ENCODE measurements at places on chromosomes 11 and 22.

DNA sequence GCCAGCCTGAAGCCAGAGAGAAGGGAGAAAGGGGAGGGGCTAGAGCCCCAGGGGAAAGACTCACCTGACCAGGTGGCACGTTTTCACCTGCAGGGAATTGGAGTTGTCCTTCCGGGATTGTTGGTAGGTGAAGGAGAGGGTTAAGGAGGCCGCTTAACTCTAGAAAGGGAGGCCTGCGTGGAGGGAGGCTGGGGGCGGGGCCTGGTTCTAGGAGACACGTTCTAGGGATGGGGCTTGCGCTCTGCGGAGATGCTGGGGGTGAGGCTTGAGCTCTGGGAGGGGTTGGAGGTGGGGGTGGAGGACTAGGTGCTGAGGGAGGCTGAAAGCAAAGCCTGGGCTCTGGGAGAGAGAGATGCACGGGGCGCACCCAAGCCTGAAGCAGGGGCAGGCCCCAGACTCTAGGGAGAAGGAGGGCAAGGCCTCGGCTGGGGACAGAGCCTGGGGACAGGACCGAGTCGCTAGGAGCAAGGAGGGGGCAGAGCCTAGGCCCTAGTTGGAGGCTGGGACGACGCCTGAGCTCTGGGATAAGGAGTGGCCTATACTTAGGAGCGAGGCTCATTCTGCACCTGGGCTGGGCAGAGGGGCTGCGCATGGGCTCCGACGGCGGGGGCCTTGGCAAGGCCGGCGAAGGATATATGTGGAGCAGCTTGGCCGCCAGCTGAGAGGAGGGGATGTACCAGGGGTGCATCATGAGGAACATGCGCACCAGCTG, 2.4 kb downstream of the RASGRP2 start:
- no peak for DNase-seq

DNA sequence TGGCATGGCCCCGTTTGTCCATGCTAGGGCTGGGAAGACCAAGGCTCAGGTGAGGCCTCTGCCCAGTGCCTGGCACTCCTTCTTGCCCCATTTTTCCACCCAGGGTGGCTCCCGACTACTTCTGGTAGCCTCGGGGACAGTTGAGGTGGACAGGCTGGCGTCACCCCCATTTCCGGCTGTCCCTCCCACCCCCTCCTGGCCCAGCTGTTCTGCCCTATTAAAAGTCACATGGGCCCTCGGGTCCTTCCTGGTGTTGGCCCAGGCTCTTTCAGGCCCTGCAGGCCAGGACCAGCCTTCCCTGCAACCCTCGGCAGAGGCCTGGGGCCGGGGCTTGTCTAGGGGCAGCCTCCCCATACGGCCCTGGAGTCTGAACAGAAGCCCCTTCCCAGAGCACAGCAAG, 9.5 kb downstream of the CD81 start:
- no peak for DNase-seq

GRCh38 chr11:134417871-134418840, 6.1 kb upstream of the B3GAT1 start:
- DNase-seq: no peak

- DNase-seq: no peak
Measured at GRCh38 chr11:93740031-93740729, 1.1 kb downstream of the TAF1D start.

- DNase-seq: no peak
Measured at GRCh38 chr11:77171885-77172665, 44.0 kb downstream of the MYO7A start.

DNA sequence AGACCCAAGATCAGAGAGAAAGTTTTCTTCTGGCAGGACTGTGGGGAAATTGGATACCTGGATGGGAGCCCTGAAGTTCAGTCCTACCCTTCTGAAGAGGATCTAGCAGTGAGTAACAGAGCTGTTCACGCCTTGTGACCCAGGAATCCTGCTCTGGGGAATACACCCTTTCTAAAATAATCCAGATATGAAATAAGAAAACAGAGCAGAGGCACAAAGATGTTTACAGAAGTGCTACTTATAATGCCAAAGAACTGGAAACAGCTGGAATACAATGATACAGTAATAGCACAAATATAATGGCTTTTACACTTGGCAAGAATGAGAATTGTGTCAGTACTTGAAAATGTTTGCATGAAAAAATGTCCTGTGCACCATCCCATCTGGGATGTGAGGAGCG, 304.0 kb upstream of the NARS2 start:
- no peak for DNase-seq

DNA sequence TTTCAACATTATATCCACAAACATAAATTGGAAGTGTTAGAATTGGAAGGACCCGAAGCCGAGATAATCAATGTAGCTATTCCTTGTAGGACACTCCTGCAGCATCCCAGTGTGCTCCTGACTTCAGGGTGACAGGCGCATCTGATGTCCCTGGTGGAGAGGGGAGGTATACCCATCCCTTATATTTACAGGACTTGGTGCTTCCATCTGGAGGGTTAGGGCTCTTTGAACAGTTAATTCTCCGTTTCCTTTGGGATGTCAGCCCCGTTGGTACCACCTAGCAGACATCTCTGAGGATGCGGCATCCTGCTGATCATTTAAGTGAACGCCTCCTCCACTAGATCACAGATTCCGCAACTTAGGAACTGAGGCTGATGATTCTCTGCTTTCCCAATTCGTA, 451.3 kb downstream of the OPCML start:
- no peak for DNase-seq

DNA sequence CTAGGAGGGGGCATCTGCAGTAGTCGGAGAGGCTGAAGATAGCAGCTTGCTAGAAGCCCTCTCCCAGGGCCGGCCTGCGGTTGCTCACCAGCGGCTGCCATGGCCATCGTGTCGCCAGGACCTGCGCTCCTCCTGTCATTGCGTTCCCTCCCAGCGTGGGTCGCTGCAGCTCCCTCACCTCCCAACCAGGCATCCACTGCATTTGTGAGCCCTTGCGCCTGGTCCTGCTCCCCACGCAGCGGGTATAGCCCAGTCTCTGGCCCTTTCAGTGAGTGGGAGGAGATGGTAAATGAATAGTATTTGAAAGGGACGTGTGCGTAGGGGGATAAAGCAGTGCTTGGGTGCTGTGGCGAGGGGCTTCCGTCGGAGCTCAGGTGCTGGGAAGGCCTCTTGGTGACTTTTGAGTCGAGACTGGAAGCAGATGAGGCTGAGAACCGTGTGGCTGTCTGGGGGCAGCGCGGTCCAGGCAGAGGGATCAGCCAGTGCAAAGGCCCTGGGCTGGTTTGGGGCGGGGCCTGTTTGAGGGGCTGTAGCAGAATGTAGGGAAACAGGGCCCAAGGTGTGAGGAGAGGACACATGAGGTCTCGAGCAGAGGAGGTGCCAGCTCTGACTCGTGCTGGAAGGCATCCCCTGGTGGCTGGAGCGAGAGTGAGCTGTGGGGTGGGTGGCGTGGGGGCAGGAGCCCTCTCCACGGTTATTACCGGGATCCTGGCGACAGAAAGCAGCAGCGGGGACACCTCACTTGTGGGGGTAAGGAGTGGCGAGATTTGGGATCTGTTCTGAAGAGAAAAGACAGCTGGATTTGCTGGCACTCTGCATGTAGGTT, 39.3 kb downstream of the LRP5 start:
- DNase-seq: no peak

DNA sequence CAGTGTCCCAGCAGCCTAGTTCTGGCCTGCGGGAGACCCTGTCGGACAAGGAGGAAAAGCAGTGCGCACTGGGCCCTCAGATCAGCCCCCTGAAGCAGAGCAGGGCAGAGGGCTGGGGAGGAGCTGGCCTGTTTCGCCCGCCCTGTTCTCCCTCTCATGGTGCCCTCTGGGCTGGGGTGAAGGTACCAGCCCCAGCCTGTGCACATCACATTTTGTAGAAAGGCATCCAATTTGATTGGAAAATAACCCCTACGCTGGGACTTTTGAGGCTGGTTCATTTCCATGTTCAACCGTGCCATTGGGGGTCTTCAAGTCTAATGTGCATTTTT, 832 bp upstream of the NAP1L4 start:
- DNase-seq: no peak

- no peak for DNase-seq
Measured at GRCh38 chr11:86917589-86917988, 37.6 kb downstream of the FZD4 start.

GRCh38 chr11:60923800-60924109, 505 bp upstream of the TMEM132A start:
- no peak for DNase-seq

GRCh38 chr11:124475265-124475664, 29.8 kb upstream of the OR8B8 start:
- DNase-seq: no peak

- DNase-seq: no peak
Measured at GRCh38 chr11:34640050-34640923, 19.4 kb downstream of the EHF start.

DNA sequence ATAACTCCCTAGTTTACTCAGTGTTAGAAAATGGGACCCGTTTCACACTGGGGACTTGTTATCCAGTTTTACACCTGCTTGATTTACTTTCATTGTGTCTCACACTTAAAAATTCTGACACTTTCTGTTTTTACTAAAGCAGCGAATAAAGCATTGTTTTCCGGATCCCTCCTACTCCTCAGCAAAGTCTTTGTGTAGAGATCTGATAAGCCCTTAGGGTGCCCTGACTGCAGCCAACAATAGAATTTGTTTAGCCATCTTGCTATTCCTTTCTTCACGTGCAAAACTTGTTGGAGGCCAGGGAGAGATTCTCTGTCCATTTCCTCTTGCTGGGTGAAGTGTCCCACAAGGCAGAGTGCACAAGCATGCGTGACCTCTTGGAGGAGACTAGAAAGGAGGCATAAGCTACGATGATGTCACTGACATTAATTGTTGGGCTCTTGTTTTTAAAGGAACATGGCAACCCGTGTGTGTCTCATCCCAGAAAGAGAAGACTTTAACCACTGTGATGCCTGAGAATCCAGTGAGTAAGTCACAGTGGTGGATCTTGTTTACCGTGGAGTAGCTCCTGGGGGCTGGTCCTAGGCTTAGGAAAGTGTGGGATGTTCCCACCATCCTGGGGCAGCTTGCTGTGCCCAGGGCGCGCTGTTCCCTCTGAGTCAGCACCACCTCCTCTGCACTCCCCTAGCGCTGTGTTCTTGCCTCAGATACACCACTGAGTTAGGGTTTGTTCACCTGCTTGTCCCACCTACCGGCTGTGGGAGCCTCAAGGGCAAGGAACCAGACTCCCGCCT, 27.7 kb downstream of the MICAL2 start:
- DNase-seq: no peak

- no peak for DNase-seq
Measured at GRCh38 chr22:16818538-16818937, 6.7 kb downstream of the XKR3 start.

GRCh38 chr22:48798281-48799226, 1029.1 kb downstream of the BRD1 start:
- DNase-seq: no peak

GRCh38 chr22:33578752-33579151, 341.5 kb downstream of the LARGE1 start:
- DNase-seq: no peak

- DNase-seq: no peak
Measured at GRCh38 chr22:49201046-49201970, 626.4 kb downstream of the BRD1 start.

DNA sequence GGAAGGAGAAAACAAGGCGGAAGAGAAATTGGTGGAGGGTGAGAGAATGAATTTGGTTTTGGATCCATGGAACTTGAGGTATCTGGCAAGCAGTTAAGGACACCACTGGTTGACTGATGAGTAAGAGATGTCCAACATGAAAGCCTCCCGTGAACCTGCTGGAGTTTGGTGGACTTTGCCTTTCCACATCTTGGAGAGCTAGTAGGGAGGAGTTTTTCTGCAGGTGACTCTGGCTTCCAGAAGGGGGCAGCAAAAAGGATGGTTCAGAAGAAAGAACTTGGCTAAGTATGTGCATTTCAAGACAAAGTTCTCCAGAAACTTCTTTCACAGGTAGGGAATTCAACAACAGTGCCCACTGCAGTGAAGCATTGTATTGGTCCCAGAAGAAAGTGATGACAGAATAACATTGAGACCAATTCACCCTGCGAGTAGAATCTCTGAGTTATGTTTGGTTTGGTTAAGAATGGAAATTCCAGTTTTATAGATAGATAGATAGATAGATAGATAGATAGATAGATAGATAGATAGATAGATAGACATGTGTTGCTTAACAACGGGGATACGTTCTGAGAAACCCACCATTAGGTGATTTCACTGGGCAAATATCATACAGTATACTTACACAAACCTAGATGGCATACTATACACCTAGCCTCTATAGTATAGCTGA, 28.5 kb downstream of the DCDC1 start:
- no peak for DNase-seq

DNA sequence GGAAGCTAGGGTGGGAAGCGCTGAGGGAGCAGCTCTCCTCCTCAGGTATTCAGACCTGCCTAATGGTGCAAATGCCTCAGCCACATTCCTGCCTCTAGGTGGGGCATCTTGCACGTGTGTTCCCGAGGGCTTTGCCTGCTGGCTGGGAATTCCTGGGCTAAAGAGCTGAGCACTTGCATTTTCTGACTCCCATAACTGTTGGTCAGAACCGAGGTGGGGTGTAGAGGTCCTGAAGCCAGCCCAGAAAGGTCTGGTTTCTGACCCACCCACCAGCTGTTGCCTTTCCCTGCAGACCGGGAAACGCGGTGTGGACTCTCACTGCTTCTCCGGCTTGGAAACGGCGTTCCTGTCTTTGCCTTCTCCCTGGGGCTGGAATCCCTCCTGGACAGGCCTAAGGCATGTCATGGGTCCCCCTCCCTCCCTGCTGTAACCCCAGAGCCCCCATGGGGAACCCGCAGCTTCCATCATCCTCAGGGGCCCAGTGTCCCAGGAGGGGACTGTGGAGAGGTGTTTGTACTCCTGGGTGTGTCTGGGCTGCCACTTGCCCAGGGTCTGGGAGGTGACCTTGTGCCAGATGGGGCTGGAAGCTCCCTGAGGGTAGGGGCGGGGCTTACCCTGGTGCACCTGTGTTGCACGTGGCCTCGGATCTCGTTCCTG, 24.0 kb upstream of the SMIM38 start:
- DNase-seq: peak; percentile 43

DNA sequence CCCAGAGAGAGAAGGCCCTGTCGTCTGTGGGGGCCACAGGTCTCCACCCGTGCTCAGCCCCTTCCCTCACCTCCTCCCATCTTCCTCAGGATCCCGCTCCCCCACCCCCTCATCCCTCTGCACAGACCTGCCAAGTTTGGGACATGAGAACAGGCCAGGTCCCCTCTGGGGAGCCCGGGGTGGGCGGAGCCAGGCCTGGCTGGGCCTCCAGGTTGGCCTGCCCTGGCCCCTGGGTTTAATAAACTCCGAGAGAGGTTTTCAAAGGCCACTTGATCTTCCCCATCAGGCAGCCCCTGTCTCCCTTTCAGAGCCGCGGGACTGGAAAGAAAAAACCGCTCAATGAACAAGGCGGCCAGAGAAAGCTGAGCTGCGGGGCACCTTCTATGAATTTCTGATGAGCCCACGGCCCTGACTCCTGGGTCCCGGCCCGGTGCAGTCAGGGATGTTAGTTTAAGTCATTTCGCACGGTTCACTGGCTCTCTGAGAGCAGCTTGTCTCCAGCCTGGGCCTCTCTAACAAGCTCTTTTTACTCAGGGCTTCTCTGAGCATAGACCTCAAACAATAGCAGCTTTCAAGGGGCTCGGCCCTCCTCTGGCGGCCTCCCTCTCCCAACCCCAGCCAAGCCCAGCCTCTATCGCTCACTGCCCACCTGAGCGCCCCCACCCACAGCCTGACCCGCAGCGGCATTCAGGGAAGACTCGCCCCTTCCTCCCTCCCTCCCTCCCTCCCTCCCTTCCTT, 64.8 kb downstream of the RPUSD4 start:
- peak; percentile 96 for DNase-seq

All from NCI-H1105 treated with DMSO at 0.1 percent for 48 hours (cell line).